ENCODE measurements at places on chromosomes 16 and 17.

- DNase-seq: no peak
Measured at GRCh38 chr16:69538808-69539207, 27.0 kb upstream of the NFAT5 start.

- DNase-seq: peak; percentile 88
Measured at GRCh38 chr16:17083628-17084027, 387.1 kb downstream of the XYLT1 start.

DNA sequence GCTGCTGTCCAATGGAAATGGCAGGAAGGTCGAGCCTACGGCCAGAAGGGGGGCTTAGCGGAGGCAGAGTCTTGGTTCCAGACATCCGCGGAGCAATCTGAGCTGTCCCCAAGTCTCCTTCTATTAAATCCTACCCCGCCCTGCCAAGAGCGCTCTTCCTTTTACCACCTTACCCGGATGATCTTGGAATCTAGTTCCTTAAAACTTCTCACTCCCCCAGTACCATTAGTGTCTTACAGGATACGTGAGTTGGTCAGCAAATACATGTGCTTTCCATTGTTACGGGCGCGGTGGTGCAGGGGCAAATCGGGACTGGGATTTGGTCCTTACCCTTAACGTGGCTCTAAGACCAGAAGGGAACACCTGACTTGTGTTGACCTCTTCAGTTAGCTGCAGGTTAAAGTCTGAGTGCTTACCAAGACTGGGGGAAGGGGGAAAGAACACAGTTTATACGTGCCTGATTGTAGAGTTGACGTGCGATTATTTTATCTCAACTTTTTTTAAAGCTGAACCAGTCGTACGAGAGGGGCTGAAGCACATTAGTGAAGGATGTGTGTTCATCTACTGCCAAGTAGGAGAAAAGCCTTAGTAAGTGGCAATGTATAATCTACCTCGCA, 495 bp downstream of the TXNDC17 start:
- no peak for DNase-seq

GRCh38 chr17:36055171-36055570, 8.9 kb upstream of the CCL18 start:
- DNase-seq: no peak

GRCh38 chr17:7114875-7115614, 423 bp upstream of the ASGR2 start:
- no peak for DNase-seq

GRCh38 chr17:44995436-44996001, 27.4 kb upstream of the C1QL1 start:
- no peak for DNase-seq

GRCh38 chr16:66486773-66487579, 59.9 kb downstream of the BEAN1 start:
- DNase-seq: peak; percentile 28

DNA sequence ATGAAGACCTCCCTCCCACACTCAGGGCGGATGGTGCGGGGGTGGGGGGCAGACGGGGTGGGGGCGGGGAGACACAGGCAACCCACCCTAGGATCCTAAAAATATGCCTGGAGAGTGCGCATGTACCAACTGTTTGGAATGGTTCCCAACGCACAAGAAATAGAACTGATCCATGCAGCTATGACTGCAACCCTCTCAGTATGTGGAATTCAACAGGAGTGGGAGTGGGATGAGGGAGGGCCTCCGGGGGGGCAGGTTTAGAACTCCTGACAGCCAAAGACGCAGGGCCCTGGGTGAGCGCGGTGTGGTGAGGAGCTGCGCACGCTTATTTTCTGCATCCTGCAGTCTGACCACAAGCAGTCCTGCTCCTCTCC, 1.1 kb upstream of the P2RX5 start:
- DNase-seq: no peak
